ENCODE measurements at places on chromosomes 6 and 20. TPM values are rescaled to one million over a fixed set of nuclear protein-coding genes. Genes with fewer than 3 reads are reported as not detected.

- DNase-seq: no peak
These were observed 158.4 kb downstream of the ZDHHC14 start for GRCh38 chr6:157539421-157539822.

DNA sequence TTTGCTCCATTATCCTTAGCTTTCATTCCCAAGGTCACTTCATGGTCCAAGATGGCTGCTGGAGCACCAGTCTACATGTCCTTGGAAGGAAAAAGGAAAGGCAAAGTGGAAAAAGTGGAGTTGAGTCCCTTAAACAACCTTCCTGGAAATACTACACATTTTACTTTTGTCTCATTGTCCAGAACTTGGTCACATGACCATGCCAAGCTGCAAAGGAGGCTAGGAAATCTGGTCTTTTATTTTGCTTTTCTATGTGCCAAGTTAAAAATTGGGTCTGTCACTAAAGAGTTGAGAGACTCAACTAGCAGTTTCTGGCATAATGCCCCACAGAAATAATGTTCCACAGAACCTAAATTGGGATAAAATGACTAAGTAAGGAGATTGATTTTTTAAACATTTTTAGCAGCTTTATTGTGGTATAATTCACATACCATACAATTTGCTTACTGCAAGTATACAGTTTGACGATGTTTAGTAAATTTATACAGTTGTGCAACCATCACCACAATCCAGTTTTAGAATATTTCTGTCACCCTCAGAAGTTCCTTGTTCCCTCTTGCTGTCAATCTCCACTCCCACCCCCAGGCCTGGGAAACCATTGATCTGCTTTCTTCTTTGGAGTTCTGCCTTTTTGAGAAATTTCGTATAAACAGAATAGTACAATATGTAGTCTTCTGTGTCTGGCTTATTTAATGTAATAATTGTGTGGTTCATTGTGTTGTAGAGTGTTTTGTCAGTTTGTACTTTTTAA is 5.6 kb upstream of the CHD6 start:
- no peak for DNase-seq

- DNase-seq: peak; percentile 64
These were observed 74.2 kb downstream of the CD164 start for GRCh38 chr6:109308018-109308492.

GRCh38 chr6:26233649-26234420 is 131.2 kb upstream of the BTN3A2 start:
- peak; percentile 85 for DNase-seq

DNA sequence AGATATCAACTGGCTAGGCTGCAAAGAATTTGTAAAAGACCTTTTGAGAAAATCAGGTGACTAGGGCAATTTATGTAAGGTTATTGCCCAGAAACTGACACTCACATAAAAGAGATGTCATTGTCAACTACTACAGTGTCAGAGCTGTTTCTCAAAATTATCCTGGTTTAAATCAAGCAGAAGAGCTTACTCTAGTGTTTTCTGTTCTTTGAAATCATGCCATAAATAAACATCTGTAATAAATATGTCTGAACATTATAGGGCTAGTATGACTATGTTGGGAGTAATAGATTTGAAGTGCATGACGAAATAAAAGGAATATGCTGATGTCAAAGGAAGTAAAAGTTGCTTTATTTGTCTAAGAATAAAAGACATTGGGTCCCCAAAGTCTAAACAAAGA is 11.0 kb upstream of the PDSS2 start:
- DNase-seq: no peak

- DNase-seq: no peak
These were observed 16.9 kb upstream of the ANKRD60 start for GRCh38 chr20:58245181-58245891.

DNA sequence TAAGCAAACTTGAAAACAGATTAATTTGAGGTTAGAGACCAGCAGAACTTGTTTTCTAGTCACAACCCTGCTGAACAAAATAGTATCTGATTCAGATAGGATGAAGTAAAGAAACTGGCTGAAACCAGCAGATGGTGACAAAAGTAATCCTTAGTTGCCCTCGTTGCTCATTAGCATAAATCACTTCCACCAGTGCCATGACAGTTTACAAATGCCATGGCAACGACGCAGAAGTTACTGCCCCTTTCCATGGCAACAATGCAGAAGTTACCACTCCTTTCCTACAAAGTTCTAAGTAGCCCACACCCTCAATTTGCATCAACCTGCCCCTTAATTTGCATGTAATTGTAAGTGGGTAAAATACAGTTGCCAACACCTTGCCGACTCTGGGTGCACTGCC is 23.7 kb downstream of the SNRPB start:
- DNase-seq: no peak

- no peak for DNase-seq
These were observed 423.2 kb downstream of the RFPL4B start for GRCh38 chr6:112770308-112770707.

- no peak for DNase-seq
These were observed 24.2 kb downstream of the KLHL31 start for GRCh38 chr6:53641348-53641747.

DNA sequence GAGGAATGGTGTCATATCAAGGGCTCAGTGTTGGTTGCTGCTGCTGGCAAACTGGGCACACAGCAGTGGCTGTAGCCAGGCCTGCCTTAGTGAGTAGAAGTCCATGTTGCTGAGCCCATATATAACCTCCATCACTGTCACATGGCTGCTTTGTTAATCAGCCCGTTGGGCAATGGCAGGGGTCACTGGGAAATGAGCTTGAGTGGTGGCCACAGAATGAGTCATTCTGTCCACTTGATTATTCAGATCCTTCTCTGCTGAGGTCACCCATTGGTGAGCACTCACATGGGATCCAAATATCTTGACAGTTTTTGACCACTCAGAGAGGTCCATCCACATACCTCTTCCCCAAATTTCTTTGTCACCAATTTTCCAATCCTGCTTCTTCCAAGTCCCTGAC is 898.9 kb upstream of the EYS start:
- DNase-seq: no peak

DNA sequence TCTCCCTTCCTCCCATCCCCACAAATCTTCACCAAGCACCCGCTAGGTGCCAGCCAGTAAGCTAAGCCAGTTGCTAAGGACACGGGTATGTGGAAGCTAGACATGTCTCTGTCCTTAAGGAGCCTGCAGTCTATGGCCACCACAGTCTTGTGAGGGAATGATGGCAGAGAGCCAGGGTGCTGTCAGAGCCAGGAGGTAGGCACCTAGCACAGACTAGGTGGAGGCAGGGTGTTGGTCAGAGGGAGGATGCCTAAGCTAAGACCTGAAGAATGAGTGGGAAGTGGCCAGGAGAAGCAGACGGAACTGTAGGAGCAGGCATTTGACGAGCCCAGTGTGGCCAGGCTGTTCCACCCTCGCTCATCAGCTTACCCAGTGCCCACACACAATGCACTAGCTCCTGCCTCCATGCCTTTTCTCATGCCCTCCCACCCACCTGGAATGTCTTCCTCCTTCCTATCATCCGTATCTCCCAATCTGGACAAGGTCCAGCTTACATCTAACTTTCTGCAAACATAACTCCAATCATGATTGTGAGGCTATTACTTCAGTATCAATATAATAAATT is 125.6 kb downstream of the FOXC1 start:
- DNase-seq: no peak

DNA sequence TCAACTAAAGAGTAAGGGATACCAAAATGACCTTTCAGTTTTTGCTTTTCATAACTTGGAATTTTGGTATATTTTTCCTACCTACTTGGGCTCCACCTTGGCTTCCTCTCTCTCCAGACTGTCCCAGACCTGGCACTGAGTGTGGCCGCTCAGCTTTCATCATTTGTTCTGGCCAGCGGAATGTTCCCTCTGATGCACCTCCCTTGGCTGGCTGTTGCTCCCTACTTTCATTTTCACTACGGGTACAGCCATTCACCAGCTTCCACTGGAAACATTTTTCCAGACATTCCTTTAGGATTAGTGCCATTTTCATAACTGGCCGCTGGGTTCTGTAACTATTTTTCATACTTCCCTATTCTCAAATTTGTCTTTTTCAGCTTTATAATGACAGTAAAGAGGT is 487.4 kb downstream of the TENT5A start:
- DNase-seq: no peak

GRCh38 chr20:50398821-50399554 is 111.2 kb upstream of the PTPN1 start:
- no peak for DNase-seq

DNA sequence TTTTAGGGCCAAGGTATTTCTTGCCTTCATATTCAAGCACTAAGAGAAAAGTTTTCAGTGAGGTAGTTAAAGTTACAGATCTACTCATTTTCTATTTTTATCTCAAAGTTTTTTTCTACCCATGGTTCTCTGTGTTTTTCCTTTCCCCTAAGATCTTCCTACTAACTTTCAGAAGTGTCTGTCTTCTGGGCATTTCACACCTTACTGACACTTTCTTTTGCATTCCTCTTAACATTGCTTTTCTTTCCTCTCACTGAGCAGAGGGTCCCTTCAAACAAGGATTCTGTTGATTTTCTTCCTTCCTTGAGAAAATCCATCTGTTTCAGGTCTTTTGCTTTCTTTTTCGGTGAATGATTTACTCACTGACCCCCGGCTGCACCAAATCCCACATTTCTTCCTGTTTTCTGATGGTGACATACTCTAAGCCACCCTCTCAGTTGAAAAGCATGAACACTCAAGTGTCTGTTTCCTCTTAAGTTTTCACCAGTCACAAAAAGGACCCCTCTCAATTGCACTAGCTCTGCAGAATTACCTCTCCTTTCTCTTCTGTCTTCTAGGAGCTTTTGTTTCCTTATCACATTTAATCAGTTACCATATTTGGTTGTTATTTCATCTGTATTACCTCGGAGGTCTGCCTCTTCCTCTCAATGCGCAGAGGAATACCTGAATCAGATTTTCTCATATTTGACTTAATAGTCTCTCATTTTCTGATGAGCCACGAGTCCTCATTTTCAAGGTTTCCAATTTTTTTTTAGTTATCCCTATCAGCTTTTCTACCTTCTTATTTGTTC is 73.5 kb upstream of the RNF217 start:
- DNase-seq: no peak

DNA sequence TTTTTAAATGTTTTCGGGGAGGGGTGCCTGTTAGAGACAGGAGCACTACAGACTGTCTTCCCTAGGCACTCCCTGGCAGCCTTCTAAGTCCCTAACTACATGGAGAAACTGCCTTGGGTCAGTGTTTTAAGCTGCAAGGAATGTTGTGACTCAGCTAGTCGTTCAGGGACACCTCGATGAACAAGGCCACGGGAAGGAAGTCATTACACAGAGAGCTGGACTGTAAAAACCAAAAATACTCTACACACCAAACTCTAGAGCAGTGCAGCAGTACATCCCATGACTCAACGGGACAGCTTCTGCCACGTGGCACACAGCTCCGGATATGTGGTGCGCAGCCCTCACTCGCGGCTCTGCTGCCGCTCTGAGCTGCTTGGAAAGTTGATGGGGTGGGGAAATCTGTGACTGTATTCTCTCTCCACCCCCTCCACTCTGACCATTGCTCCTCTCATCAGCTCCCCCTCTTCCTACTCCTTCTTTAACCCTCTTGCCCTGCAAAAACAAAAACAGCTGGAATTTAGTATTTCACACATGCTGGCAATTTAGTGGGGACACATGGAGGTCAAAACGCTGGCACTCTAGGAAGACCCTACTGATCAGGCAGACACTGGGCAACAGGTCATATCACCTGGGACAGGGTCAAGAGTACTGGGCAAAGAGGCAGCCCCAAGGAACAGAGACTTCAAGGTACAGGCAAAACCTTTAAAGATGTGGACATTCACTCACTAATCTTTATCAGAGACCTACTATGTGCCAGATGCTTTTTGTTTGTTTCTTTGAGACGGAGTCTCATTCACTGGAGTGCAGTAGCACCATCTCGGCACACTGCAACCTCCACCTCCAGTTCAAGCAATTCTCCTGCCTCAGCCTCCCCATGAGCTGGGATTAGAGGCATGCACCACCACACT is 10.9 kb upstream of the LPIN3 start:
- peak; percentile 80 for DNase-seq

- no peak for DNase-seq
These were observed 5.9 kb upstream of the UNC93A start for GRCh38 chr6:167285077-167285770.

Gene SLC32A1
- total RNA-seq: not detected

Gene BNIP5
- not detected for total RNA-seq

GRCh38 chr6:139540894-139541293 is 166.4 kb upstream of the CITED2 start:
- no peak for DNase-seq

DNA sequence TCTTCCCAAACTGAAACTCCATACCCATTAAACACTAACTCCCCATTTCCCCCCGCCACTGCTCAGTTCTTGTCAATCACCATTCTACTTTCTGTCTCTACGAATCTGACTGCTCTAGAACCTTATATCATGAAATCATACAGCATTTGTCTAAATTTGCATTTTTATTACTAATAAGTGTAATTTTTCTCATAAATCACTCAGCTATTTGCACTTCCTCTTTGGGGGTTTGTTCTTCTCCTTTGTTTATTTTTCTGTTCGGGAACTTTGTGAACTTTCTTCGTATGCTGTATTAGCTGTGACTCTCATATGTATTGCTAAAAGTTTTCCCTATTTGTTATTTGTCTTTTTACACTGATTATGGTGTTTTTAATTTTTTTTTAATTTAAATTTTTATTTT is 152.2 kb downstream of the SLC16A10 start:
- no peak for DNase-seq

Gene DOK5
- 1.3 TPM for total RNA-seq

DNA sequence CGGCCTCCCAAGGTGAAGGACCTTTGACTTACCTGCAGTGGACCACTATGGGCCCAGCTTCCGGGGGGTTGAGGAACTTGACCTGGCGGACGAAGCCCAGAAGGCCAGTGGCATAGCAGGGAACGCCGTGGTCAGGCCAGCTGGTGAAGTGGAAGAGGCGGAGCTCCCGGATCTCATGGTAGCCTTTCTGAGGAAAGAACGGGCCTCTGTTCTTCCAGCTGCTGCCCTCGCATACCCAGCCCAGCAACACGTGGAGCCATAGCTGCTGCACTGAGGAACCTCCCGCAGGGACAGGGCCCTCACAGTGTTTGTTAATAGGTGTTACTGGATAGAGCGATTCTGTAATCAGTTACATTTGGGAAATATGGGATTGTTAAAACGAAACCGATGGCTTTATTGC is 492.1 kb upstream of the CHD6 start:
- no peak for DNase-seq

DNA sequence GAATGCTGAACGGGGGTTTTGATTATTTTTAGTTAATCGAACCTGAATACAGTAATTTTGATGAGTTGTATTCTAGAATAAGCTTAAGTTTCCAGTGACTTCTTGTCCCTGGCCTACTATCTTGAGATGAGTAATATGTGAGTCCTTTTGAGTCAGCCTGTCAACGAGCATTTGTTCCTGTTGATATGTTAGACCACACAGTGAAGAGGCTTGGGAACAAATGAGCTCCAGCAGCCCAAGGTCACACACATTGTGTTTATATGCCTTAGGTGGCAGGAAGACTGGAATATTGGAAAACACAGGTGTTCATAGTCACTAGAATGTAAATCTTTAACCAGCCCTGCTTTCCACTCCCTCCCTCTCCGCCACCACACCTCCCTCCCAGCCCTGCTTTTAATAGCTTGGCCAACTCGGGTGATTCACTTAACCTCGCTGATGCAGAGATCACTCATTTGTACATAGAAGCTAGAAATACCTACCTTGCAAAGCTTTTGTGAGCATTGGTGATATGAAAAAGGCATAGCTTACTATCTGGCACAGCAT is 9.1 kb downstream of the SMPDL3A start:
- DNase-seq: peak; percentile 32

All from activated CD8-positive, alpha-beta T cell treated with anti-CD3 and anti-CD28 coated beads for 36 hours (primary cell).